ENCODE measurements at places on chromosomes 5 and 9.

DNA sequence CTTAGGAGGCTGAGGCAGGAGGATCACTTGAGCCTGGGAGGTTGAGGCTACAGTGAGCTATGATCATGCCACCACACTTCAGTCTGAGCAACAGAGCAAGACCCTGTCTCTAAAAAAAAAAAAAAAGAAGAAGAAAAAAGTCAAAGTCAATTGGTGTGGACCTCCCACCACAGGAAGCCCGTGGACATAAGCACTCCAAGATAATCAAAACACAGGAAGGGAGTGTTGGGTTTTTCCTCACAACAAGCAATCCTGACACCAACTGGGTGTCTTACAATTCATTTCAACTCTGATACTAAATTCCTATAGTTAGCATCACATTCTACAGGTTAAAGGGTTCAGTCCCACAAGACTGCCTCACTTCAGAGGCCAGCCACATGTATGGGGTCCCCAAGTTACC is 70.7 kb downstream of the PDE6A start:
- DNase-seq, result no peak

GRCh38 chr9:133493428-133493827 is 14.5 kb upstream of the SLC2A6 start:
- DNase-seq, result no peak

DNA sequence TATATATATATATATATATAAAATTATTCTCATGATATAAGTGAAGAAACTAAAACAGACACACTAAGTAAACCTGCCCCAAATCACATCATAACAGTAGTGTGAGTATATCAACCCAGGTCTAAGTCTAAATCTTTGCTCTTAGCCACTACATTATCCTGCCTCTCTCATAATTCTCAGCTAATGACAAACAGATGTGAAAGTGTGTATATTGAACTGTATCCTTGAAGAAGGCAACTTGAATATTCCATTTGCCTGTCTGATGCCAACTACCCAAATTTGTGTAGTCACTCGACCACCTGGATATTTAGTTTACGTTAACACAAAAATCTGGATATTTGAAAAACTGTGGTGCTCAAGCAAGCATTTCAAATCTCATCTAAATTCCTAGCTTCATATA is 97.4 kb downstream of the PPP2R2B start:
- DNase-seq, result no peak

GRCh38 chr5:174922955-174923354 is 198.6 kb downstream of the MSX2 start:
- DNase-seq, result no peak

DNA sequence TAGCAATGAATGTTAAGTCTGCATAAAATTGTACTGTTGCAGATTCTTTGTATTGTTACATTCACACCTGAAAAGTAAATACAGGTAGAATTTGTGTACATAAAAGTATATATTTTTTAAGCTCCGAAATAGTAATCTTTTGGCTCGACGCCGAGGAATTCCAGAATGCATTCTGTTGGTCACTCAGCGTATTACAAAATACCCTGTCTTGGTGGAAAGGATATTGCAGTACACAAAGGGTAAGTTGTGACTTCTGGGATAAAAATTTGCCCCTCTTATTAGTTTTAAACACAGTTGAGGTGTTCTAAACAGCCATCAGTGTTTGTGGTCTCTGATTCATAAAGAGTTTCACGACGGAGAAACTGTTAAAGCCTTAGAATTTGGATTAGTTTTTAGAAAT is 257.6 kb downstream of the ARHGEF28 start:
- no peak for DNase-seq

DNA sequence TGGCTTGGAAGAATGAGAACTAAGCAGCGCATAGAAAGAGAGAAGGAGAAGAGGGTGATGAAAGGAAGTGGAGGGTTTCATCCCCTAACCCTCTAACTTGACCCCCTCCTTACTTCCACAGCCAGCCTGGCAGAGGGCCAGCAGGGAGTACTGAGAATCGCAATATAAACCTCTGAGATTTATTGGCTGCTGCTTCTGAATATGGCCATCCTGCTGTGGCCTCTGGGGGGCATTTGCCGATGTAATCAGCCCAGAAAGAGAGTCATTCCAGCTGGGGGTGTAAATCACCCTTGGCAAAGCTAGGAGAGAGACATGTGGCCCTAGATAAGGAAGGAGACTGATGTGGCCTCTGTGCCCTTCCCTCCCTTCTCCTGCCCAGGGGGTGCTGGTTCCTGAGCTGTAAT is 960 bp upstream of the GFRA3 start:
- no peak for DNase-seq

GRCh38 chr9:111349766-111350165 is 19.7 kb upstream of the OR2K2 start:
- no peak for DNase-seq

GRCh38 chr9:14401911-14402310 is 88.0 kb upstream of the NFIB start:
- DNase-seq, result no peak

DNA sequence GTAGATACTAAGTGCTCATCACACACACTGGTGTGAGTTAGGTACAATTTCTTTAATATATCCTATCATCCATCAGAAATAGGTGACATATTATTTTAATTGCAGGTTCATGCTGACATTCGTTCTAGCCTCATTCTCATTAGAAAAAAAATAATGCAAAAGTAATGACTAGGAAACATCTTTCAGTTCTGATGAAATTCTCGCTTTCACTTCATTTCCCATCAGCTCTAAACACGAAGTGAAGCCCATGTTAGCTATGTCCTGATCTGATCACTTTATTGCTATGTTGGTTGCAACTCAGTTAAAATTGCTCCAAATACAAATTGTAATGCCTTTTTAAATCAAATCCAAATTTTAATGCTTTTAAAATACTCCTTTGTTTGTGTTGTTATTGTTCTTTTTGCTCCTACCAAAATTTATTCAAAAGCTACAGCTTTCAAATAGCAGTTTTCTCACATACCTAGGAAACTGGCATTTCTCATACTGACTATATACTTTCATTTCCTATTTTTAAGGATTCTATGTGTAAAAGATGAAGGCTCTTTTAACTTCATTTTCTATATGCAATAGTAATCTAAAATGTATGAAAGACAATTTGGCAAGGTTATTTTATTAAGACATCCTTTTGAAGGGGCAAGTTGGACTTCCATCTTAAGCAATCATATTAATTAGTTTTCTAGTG is 1237.8 kb upstream of the ACO1 start:
- no peak for DNase-seq

DNA sequence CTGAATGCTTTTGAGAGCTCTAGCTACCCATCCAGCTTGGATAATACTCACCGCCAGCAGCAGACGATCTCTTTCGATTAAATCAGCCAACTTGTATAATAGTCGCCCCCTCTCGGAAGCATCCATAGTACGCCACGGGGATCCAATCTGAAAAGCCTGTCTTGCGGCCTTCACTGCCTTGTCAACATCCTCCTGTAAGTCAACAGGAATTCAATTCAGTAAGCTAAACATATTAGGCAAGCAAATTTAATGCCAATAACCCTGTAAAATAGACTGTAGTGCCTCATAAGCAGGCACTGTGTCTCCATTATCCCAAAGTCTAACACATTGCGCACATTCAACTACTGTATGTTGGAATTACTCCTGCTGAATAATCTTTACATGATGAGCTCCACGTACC is 22.0 kb downstream of the ALDH1A1 start:
- DNase-seq, result no peak

DNA sequence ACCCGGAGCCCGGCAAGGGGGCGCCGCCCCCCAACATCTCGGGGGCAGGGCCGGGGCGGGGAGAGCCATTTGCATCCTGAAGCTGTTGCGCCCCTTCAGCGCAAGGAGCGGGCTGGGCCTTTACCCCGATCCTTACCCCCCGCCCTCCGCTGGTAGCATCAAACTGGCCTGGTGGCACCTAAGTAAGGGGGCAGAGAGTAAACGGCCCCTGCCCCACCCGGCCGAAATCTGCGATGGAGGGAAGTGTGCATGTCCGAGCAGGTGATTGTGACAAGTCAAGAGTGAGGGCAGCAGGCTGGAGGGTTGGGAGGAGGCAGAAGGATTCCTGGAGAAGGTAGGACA is 101.2 kb downstream of the ESM1 start:
- no peak for DNase-seq

GRCh38 chr5:41559184-41559583 is 48.8 kb upstream of the PLCXD3 start:
- DNase-seq, result no peak

GRCh38 chr5:116640236-116640635 is 65.6 kb upstream of the SEMA6A start:
- no peak for DNase-seq

- DNase-seq, result peak; percentile 29
Observed at GRCh38 chr5:143694357-143694756, 117.6 kb upstream of the HMHB1 start.

DNA sequence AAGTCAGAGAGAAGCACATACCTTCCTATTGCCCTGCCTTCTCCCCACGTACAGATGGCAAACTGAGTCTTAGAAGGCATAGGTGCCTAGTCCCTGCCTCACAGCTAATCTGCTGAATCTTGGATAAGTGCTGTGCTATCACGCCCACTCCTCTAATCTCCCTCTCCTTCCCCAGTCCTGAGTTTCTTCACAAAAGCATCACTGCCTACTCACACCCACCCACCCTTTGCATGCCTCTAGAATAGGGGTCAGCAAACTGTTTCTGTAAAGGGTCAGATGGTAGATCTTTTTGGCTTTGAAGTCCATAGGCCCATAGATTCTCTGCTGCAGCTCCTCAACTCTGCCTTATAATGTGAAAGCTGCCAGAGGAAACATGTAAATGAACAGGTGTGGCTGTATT is 23.2 kb upstream of the JADE2 start:
- no peak for DNase-seq

- DNase-seq, result no peak
Observed at GRCh38 chr5:34626036-34626435, 30.1 kb upstream of the RAI14 start.

GRCh38 chr5:167712986-167713585 is 578.4 kb upstream of the WWC1 start:
- no peak for DNase-seq

DNA sequence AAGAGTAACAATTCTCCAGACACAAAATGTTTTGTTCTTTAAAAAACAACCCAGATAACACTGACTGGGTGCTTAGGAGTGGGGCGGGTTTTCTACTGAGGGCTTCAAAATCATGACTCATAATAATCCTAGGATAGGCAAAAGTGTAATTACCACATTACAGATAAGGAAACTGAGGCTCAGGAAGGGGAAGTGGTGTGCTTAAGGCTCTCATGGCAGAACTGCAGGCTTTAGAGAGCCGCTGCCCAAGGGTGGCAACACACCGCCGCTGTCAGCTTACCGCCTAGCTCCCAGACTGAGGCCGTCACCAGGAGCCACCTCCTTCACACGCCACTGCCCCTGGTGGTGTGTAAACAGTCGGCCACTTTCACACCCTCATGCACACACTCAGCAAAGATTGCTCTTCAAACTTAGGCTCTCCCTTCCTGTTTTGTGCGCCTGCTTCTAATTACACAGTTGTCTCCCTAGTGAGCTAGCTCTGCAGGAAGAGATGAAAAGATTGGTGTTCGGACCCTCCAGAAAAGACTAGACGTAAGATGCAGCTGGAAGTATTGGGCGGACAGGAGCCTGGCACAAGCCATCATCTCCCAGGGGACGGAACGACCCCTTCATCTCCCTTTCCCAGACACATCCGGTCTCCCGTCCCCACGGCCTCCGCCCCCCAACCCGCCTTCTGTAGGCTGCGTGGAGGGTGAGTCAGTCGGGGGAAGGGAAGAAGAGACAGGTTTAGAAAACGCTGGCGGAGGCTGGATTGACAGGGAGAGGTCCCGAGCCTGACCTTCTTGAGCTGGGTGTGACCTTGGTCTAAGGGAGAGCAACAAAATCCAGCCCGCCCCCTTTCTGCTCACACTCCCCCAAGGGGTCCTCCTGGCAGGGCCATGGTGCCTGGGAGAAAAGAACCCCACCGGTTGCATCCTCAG is 162.7 kb downstream of the SYK start:
- DNase-seq, result no peak

GRCh38 chr5:167964529-167964928 is 326.9 kb upstream of the WWC1 start:
- DNase-seq, result no peak

DNA sequence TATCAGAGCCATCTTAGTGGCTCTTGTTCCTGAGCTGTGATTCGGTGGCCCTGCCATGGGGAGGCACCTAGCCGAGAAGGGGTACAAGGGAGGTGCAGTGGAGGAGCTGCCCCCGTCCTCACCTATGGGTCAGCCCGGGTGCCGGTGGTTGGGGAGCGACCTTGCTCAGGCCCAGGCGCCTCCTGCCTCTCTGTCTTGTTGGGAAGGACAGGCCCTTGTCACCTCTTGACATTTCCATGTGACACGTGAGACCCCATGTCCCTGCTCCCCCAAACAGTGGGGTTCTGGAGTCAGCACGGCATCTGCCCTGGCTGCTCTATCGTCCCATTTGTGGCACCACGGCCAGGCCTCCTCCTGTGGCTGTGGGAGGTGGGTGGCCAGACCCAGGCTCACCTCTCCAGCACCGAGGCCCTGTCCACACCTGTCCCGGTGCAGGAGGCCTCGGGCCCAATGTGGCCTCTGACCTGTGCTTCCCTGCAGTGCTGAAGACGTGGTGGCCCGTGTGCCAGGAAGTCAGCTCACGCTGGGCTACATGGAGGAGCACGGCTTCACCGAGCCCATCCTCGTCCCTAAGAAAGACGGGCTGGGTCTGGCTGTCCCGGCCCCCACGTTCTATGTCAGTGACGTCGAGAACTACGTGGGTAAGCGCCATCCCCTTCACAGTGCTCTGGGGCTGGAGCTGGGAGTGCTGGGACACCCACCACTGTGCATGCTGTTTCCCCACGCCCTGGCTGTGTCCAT is 68.9 kb downstream of the PHF2 start:
- DNase-seq, result no peak

- no peak for DNase-seq
Observed at GRCh38 chr9:97744710-97745708, 47.9 kb upstream of the XPA start.

- DNase-seq, result peak; percentile 91
Observed at GRCh38 chr9:133075925-133076630, 14.3 kb downstream of the CEL start.

DNA sequence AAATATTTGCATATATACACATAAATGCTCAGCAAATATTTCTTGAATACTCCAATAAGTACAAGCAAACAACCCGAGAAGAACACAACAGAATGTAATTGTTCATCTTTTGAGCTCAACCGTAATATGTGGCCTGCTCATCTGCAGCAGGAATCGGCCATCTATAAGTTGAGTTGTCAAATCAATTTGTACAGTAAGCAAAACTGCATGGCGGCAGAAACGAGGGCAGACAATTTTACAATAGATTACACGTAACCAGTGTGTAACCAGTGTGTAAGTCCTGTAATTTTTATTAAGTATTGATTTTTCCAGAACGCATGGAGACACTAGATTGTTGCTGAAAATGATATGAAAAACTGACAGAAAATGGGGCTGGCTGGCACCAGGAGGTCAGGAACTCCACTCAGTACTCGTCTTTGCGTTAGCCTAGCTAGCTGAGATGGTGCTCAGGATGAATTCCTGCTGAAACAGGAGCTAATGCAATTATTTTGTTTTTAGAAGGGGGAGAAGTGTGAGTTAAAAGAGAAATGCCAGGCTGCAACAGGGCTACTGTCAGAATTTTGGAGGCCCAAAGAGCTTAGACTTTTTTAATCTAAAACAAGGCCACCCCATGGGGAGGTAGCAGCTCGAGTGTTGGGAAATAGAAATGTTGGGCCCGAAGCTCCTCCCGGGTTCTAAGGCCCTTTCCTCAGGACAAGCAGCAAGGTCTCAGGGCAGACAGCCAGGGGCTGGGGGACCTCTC is 682 bp downstream of the DHX29 start:
- no peak for DNase-seq

Measured in AG08395 (cell line).